ENCODE measurements at places on chromosomes 4 and X.

DNA sequence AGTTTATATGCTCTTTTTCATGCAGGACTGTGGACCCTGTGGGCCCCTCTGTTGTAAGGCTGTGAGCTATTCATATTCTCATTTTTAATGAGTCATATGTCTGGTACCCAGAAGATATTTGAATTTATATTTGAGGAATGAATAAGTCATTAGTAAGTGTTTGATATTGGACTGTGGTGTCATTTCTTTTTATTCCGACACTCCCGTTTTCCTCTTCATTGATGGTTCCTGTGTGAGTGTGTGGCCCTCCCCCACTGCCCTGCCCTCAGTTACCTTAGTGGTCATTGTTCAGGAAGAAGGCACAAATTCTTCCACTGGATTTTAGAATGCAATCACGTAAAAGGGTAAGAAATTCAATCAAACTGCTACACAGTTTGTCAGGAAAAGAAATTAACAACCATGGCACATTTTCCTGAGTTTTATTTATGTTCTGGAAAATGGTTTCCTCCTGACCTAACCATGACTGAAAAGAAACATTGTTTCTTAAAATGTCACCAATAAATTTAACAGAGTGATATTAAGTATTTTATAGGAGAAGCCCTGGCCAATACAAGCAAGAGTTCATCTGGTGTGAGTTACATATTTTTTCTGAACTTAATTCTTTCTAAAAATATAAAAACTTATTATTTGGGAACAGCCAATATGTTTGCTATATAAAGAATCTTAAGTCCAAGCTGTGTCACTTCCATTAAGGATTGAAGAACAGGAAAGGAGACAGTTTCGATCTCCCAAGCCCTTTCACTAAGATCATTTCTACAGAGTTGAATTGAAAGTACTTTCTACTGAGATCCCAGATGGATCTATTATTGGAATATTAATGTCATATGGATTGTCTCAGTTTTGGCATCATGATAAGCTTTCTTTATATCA lies 370.5 kb upstream of the ANXA10 start:
- no peaks in the 10 kb centered on the region for H3K4me1 ChIP-seq
- H3K36me3 ChIP-seq: no peaks in the 10 kb centered on the region
- no peak for DNase-seq
- no peak overlapping the region for H3K27ac ChIP-seq
- no peaks in the 10 kb centered on the region for H3K27me3 ChIP-seq

GRCh38 chr4:2742081-2742822 lies 13.9 kb downstream of the TNIP2 start:
- no peak overlapping the region for H3K4me3 ChIP-seq
- no peak for DNase-seq
- H3K27me3 ChIP-seq: no peaks in the 10 kb centered on the region
- peaks cover 8% of the 10 kb centered on the region for H3K4me1 ChIP-seq
- H3K27ac ChIP-seq: peak overlapping the region; percentile 9

- no peak for DNase-seq
- H3K27me3 ChIP-seq: no peaks in the 10 kb centered on the region
- no peaks in the 10 kb centered on the region for H3K36me3 ChIP-seq
- no peaks in the 10 kb centered on the region for H3K4me1 ChIP-seq
Observed at GRCh38 chr4:126451237-126451873, 1136.6 kb downstream of the FAT4 start.

DNA sequence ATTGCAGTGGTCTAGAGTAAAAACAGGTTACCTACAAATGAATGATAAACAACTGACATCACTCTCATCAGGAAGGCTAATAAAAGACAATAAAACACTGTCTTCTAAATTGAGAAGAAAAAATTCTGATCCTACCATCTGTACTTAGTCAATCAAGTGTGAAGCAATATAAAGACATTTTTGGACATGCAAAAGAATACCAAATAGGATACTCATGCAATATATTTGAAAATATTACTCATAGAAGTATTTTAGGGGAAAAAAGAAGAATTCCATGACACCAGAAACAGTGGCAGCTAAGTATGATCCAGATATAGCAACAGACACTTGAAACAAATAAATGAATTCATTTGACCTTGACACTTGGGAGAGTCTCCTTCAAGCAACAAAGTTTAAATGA lies 63.8 kb upstream of the FAM120C start:
- H3K36me3 ChIP-seq: no peaks in the 10 kb centered on the region
- no peak overlapping the region for H3K4me3 ChIP-seq
- no peak overlapping the region for H3K27ac ChIP-seq
- H3K4me1 ChIP-seq: no peaks in the 10 kb centered on the region
- no peaks in the 10 kb centered on the region for H3K27me3 ChIP-seq

DNA sequence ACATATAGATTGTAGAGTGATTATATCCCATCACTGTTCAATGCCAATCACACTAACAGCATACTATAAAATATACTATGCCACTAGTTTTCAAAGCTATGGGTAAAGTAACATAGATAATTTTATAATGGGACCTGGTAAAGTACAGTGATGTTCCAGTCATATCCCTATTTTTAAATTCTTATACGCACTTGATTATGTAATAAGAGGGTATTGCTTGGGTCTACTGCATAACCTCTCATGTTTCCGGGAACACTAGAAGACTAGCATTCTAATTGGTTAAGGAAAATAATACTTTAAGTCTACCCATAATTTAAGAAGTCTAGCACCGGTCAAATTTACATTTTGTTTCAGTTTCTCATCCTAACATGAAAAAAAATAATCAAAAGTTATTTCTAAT lies 275.1 kb downstream of the CHIC1 start:
- H3K4me3 ChIP-seq: no peak overlapping the region
- no peak for DNase-seq
- H3K4me1 ChIP-seq: no peaks in the 10 kb centered on the region
- no peaks in the 10 kb centered on the region for H3K27me3 ChIP-seq
- H3K36me3 ChIP-seq: peaks cover 14% of the 10 kb centered on the region

GRCh38 chrX:109635146-109635545 lies 10.2 kb upstream of the KCNE5 start:
- H3K4me1 ChIP-seq: no peaks in the 10 kb centered on the region
- H3K27ac ChIP-seq: no peak overlapping the region
- H3K36me3 ChIP-seq: peaks cover 9% of the 10 kb centered on the region
- DNase-seq: no peak

DNA sequence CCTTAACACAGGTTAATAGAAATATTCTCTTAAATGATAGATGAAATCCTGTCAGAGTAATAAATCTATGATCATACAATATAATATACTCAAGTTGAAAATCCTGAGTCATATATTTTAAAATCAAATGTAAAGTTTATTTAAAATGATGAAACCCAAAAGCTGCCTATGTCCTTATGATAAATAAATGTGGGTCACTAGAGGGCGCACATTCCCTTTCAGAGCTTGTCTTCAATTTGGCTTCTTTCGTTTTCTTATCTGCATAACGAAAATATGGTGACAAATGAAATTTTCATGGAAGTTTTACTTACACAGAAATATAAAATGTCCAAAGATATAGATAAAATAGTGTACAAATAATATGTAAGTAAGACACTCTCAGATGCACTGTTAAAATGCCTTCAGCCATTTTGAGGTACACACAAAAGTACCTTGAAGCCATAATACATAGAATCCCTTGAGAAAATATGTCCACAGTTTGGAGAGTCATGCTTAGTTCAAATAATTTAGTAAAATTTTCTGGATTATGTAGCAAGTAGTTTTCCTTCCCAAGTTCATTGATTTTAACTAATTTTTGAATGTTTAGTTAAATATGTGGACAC lies 680.4 kb downstream of the DMD start:
- H3K4me1 ChIP-seq: no peaks in the 10 kb centered on the region
- H3K36me3 ChIP-seq: no peaks in the 10 kb centered on the region
- H3K4me3 ChIP-seq: peak overlapping the region; percentile 31
- no peaks in the 10 kb centered on the region for H3K27me3 ChIP-seq
- H3K27ac ChIP-seq: no peak overlapping the region

DNA sequence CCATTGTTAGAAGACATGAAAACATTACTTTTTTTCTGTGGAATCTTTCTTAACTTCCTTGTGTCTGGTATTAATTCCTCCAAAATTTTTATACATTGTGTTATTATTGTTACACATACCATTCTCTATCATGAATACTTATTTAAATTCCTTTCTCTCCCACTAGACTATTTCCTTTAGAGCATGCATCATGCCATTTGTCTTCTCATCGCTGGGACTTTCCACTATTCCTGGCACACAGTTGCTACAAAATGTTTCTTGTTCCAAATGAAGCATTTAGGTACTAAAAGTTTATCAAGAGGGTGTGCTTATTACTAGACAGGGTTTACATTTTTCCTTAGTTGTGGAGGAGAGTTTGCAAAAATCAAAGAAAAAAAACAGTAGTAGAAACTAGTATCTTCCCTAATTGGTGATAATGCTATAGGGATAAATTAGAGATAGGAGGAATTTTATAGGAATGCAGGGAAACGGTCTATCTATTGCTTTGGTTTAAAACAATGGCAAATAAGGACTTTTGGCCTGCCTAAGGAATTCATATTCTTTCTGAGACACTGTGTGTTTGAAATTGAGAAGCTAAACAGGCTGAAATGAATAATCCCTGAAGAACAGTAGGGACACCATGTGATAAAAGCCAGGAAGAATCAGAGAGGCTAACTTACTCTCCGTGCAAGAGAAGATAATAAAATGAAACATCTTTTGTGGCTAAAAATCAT lies 187.5 kb upstream of the TBC1D9 start:
- H3K36me3 ChIP-seq: no peaks in the 10 kb centered on the region
- no peaks in the 10 kb centered on the region for H3K27me3 ChIP-seq
- no peak overlapping the region for H3K4me3 ChIP-seq

DNA sequence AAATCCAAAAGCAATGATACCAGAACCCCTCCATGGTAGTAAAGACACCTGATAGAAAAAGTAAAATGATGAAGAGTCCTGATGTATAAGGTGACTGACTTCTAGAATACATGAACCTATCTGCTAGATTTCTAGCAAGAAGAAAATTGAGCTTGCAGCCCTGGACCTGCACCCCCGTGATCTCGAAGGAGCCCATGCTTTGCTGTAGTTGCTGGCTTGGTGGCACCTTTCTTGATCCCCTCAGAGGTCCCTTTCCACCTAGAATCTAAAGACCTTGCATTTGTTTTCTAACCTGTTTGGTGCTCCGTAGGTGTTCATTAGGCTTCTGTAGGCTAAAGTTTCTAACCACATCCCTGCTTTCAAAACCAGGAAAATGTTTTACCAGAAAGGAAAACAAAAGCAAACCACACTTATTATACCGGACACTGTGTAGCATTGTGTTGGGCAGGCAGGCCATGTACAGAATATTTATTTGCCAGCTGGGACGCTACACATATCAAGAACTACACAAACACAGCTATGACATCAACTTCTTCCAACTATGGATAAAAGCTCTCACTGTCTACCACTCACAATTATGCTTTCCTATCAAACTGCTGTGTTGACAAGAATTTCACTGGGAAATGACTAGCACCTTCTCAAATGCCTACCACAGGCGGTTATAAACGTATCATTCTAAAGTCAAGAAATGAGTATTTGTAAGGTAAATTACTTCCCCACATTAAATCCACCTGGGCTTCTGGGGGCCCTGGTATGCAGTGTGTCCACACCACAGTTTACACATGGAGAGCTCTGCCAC lies 316.2 kb downstream of the UNC5C start:
- no peaks in the 10 kb centered on the region for H3K36me3 ChIP-seq
- no peak overlapping the region for H3K4me3 ChIP-seq
- H3K4me1 ChIP-seq: no peaks in the 10 kb centered on the region
- H3K27me3 ChIP-seq: peaks cover 1% of the 10 kb centered on the region

All from naive thymus-derived CD8-positive, alpha-beta T cell (primary cell).